Esophagus squamous epithelium (tissue), 5 donors: ENCODE measurements at places on chromosomes 1 and 21.

- DNase-seq: no peak
Measured at GRCh38 chr1:24235921-24236788, 49.1 kb upstream of the IFNLR1 start.

GRCh38 chr1:17615157-17615556 is 75.7 kb downstream of the ARHGEF10L start:
- no peak for DNase-seq

GRCh38 chr1:205369701-205370123 is 13.0 kb upstream of the KLHDC8A start:
- DNase-seq: no peak

GRCh38 chr1:59748123-59748522 is 66.6 kb upstream of the HOOK1 start:
- no peak for DNase-seq

DNA sequence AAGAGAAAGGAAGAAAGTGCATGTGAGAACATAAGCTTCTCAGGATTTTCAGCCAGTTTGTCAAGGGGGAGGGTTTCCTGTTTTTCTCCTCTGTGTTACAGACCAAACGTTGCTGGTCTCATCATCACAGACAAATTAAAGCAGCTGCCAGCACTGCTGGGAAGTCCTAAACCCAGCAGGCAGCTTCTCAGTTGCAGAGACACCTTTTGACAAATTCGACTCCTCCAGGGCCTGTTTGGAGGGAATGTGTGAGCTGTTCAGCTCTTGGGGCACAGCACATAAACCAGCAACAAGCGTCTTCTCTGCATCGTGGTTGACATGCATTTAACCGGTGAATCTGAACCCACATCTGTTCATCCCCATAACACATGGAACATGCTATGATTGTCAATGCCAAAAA is 454.6 kb upstream of the RUNX1 start:
- no peak for DNase-seq

DNA sequence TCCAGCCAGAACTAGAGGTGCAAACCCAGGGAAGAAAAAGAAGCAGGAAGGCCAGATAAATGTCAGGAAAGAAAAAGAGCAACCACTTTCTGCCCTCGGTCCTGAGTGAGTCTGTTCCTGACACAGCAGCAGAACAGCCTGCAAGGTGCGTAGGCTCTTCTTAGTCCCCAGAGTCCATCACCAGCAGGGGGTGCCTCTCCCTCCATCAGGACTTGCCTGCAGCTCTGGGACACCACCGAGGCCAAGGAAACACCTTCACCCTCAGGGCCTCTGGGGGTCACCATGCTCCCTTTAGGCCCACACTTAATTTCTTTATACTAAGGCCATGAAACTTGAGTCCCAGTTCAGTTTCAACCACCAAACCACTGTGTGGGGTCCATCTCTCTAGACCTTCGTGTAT is 43.7 kb upstream of the NFASC start:
- no peak for DNase-seq

GRCh38 chr1:15346346-15347030 is 63.2 kb upstream of the EFHD2 start:
- no peak for DNase-seq

- no peak for DNase-seq
Measured at GRCh38 chr1:111505641-111506119, 2.2 kb upstream of the ADORA3 start.

GRCh38 chr1:160797861-160798273 is 1.9 kb downstream of the LY9 start:
- DNase-seq: no peak

DNA sequence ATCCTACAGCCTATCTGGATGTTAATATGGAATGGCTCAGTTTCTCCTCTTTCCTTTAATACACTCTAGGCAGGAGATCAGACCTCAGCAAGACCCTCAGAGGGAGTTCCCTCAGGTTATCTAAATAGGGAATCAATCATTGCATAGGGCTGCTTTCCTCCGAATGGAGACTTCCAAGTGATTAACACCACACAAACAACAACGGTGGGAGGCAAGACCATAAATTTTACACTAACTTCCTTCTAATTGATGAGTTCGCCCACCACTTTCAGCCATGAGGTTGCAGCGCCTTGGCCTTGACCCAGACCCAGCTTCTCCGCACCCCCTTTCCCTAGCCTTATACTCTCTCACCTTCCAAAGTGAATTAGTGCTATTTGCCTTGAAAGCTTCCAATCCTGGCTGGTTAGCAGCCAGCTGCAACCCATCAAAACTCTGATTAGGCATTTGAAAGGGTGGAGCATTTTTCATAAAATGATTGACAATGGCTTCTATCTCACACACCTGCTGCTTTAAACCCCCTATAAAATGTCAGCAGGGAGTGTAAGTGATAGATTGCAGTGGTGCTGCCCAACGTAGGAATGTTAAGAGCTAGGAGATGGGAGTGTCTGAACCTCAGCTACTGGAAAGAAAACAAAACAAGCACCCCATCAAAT is 534.9 kb upstream of the USP24 start:
- DNase-seq: no peak

DNA sequence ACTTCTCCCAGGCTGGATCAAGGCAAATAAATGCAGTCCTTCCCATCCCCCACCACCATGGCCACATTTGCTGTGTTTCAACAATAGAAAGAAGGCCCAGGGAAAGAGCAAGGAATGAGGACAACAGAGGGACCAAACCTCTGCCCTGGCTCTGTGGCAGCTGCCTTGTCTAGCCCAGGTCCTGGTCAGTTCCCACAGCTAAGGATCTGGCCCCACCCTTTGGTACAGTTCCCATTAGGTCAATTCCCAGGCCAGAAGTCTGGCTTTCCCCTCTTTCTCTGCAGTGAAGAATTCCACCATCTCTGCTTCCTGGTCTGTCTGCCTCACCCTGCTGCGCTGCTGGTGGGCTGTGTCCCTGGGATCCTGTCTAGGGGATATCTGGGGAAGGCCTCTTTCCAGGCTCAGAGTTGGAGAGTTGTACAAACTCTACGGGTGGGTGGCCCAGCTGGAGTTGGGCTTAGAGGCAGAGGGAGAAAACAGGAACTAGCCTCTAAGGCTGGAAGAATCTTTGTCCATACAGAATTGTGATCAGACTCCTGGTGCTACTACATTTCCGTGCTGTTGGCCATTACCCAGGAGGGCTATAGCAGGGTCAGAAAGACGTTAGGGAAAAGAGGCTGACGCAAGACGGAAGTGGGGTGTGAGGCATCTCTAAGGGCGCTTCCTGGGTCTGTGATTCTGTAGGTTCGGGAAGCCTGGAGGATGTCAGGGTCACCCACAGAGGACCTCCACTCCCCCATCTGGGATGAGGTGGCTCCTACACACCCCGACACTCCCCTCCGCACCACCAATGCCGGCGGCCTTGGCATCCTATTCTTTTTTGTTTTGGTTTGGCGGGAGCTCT is 953 bp upstream of the NDUFS2 start:
- DNase-seq: no peak

DNA sequence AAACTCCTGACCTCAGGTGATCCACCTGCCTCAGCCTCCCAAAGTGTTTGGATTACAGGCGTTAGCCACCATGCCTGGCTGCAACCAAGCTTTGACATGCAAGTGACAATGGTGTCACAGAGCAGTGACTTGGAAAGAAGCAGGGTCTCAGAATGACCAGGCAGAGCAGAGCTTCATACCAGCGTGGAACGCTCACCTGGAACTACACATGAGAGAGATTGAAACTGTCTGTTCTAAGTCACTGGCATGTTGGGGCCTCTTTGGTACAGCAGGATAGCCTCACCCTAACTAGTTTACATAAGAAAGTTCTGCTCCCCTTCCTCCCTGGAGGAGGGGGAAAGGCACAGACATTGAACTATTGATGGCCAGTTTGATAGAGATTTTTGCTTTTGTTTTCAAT is 47.5 kb upstream of the ITPKB start:
- no peak for DNase-seq

DNA sequence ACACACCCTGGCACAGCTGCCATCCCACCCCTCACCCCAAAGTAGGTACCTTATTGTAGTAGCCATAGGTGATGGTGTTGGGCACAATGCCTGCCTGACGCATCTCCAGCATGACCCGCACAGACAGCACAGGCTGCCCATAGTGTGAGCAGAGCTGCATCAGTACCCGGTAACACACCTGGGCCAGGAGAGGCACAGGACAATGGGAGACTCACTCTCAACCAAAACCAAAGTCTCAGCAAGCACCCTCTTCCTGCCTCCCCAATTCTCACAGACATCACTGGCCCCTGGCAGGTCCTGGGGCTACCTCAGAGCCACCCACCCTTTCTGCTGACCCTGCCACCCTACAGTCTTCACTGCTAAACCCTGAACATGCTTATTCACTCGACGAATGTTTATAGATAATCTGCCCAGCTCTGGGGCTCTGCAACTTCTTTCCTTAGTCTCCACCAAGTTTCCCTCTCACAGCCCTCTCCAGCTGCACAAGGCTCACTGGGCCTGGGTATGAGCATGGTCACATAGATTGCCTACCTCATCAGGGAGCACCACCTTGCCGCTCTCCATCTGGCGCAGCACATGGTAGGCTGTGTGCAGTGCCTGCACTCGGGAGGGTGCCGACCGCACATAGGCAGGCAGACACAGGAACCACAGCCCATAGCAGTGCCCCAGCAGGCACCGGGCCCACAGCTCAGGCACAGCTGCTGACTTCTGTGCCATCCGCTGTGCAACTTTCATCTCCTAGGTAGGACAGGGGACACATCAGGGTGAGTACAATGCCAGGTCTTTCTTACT is 10.3 kb downstream of the DENND4B start:
- no peak for DNase-seq

GRCh38 chr1:41162441-41162840 is 79.7 kb downstream of the SCMH1 start:
- DNase-seq: no peak

DNA sequence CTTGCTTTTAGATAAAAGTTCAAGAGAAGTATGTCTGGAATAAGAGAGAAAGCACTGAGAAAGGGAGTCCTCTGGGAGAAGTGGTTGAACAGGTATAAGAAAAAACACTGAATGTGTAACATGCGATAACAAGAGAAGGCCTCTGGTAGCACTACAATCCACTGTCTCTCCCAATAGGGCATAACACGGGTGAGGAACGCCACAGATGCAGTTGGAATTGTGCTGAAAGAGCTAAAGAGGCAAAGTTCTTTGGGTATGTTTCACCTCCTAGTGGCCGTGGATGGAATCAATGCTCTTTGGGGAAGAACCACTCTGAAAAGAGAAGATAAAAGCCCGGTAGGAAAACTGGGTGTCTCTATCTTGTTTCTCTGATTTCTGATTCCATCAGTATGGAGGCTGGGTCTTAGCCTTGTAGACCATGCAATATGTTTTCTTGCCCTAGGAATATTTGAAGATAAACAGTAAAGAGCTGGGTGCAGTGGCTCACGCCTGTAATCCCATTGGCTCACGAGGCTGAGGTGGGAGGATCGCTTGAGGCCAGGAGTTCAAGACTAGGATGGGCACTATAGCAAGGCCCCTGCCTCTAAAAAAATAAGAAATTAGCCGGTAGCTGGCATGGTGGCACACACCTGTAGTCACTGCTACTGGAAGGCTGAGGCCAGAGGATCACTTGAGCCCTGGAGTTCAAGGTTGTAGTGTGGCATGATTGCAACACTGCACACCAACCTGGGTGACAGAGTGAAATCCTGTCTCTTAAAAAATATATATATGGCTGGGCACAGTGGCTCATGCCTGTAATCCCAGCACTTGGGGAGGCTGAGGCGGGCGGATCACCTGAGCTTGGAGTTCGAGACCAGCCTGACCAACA is 40.4 kb downstream of the DAP3 start:
- no peak for DNase-seq

- no peak for DNase-seq
Measured at GRCh38 chr1:29719253-29719652, 482.9 kb downstream of the PTPRU start.

- DNase-seq: no peak
Measured at GRCh38 chr1:243411472-243411871, 155.6 kb downstream of the SDCCAG8 start.
